T-helper 22 cell (primary cell): ENCODE measurements at places on chromosomes 6 and 20.
A peak's percentile ranks its signal among the peaks of the same experiment; 100 is the strongest.

- no peak for DNase-seq
Observed at GRCh38 chr20:5402903-5403531, 86.3 kb upstream of the PROKR2 start.

- DNase-seq = no peak
Observed at GRCh38 chr6:143123941-143124340, 63.3 kb downstream of the AIG1 start.

DNA sequence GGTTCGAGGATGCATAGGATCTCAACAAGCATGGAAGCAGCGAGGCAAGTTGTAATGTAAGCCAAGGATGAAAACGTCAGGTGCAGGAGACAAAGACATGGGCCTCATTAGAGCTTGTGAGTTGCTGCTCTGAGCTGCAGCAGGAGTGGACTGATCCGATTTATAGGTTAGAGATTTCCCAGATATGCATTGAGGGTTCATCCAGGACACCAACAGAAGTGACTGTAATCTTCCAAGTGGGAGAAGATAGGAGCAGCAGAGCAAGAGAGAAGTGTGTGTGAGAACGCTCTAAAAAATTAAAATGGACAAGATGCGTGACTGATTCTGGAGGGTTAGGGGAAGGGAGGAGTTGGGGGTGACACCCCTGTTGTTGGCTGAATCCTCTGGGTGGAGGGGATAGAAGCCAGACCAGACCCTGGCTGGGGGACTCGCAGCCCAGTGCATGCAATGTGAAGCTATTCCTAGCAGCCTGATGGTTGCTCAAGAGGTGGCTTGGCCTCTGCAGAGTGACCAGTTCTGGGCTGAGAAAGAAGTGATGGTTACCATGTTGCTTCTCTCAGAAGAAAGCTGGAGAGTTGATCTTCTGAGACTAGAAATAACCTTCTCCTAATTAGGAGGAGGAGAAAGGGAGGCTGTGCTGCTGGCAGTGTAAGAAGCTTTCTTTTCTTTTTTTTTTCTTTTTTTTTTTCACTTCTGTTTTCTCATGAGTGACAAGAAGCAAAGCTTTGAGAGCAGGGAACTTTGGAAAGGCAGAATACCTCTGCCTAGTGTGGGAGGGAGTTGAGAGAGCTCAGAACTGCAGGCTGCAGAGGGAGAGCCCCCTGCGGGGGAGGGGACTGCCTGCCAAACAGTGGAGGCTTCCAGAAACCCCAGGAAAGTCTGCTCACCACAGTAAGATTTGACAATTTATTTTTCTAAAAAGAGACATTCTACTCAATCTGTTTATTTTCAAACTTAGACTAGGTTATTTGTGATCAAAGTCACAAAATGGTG, 116.9 kb downstream of the SLX4IP start:
- DNase-seq = no peak

DNA sequence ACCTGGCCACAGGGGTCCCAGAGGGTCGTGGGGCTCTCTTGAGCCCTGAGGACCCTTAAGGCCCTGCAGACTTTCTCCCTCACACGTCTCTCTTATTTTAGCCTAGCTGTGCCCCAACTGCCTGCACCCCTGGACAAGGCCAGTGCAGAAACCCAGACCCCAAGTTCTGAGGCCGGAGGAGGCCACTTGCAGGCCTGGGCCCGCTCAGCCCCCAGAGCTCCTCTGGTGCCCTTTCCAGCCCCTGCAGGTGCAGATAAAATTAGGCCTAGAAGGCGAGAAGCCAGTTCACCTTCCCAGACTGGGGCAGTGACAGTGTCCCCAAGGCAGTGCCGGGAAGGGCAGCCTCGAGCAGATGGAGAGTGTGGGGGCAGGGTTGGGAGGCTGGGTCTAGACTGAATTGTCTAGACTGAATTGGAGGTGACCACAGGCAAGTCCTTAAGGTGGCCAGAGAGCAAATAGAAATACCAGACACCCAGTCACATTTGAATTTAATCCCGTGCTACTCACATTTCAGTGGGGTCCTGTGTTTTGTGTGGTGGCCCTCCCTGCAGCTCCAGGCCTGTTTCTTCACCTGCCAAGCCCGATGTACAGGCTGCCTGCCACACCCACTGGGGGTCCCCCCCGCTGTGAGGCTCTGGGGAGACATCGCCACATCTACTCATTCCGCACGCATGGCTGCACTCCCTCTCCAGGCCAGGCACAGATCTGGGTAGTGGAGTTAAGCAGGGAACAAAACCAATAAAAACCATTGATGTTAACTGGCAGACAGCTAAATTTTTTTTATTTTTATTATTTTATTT, 8.6 kb upstream of the IP6K3 start:
- DNase-seq = no peak

DNA sequence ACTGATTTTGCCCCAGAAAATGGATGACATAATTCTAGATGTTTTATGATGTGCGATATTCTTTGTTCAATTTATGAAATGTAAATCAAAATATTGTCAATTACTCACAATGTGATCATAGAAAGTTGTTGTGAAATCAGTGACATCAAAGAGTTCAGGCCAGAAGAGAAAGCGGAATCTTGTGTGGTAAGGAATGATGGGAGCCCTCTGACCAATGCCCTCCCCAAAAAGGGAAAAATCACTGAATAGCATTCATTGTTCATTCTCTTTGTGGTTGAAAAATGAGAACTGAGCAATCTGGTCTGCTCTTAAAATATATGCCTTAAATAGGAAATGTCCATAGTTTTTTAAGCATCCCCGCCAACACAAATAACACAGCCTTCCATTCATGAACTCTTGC, 247.1 kb upstream of the GRIK2 start:
- no peak for DNase-seq

DNA sequence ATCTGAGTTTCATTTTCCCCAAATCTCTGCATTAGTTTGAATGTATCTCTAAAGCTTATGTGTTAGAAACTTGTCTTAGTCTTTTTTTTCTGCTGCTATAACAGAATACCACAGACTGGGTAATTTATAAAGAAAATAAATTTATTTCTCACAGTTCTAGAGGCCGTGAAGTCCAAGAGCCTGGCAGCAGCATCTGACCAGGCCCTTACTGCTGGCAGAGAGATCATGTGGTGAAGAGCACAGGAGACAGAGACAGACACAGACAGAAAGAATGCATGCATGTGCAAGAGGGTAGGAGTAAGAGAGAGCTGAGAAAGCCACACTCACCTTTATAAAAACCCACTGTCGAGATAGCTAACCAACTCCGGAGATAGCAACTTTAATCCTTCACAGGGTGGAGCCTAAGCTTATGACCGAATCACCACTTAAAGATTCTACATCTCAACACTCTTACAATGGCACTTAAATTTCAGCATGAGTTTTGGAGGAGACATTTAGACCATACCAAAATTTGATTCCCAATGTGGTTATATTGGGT, 412.7 kb upstream of the SOX4 start:
- DNase-seq = no peak

DNA sequence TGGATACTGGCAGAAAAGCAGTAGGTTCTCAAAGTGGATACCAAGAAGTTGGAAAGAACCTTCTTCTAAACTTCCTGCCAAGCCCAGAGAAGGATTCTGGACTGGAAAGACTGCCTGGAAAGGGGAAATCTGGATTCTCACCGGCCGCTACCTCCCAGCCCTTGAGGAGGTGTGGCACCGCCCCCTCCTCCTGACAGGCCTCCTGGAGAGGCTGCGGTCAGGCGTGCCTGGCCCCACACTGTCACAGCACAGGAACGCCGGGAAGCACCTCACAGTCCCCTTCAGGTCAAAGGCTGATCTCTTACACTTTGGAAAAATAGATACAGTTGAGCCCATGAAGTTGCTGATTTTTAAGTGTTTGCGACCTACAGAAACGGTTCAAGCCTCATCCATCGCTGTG, 16.3 kb upstream of the PDE10A start:
- no peak for DNase-seq

GRCh38 chr6:81731814-81732213, 20.7 kb downstream of the TENT5A start:
- no peak for DNase-seq

DNA sequence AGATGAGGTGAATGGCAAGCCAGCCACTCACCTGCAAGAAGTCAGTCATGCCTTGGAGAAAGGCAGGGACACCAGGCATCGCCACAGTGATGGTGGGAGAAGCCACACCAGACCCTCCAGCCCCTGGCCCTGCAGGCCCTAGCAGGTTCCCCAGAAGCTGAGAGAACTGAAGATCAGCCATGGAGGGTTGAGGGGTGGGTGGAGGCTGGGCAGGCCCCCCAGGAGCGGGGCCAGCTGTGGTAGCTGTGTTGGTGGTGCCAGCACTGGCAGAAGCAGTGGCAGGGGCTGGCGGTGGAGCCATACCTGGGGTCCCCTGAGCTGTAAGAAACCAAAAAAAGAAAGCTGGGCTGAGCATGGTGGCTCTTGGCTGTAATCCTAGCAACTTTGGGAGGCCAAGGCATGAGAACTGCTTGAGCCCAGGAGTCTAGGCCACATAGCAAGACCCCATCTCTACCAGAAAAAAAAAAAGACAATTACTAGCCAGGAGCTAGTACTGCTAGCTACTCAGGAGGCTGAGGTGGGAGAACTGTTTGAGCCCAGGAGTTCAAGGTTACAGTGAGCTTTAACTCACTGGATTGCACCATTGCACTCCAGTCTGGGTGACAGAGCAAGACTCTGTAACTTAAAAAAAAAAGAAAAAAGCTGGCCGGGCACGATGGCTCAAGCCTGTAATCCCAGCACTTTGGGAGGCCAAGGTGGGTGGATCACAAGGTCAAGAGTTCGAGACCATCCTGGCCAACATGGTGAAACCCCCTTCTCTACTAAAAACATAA, 9.5 kb downstream of the BAG6 start:
- no peak for DNase-seq

DNA sequence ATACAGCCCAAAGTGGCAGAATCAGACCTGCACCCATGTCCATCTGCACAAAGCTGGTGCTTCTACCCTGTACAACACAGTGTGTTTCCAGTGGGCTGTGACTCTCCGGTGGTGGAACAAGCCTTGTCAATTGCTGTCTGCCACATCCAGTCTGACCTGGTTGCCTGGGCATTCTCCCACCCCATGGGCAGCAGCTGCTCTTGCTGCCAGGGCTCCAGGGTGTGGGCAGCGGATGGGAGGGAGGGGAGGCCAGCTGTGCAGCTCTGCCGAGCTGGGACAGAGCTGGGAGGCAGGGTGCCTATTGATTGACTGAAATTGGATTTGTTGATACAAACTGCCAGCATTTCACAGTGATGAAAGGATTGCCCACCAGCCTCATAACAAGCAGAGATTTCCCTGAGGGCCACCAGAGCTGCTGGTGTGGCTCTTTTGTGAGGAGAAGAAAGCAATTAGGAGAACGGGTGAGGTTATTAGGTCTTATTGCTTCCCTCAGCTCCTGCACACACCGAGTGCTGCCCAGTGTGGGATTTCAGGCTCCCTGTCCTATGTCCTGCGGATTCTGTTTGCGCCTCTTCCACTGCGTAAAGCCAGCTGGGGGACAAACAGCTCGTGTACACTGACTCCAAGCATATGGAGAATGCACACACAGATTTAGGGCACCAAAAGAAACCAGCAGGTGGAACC, 150.8 kb downstream of the NRN1 start:
- DNase-seq = no peak

- DNase-seq = no peak
Observed at GRCh38 chr6:75748003-75748742, 866 bp upstream of the MYO6 start.

DNA sequence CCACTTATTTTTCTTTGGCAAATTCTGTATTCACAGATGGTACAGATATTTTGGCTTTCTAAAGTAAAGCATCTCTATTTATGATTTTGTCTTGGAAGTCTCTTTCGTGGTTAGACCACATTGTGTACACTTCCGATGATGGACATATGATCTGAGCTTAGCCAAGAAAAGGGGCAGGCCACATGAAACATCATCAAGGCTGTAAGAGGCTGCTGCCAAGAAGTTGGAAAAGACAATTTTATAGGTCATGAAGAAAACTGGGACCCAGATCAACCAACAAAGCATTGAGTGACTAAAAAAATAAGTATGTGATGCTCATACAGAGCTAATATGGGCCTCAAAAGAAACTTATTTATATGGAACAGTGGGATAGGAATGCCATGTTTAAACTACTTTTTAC, 266.4 kb downstream of the HAO1 start:
- DNase-seq = no peak

GRCh38 chr6:2543321-2543720, 207.4 kb downstream of the MYLK4 start:
- no peak for DNase-seq

- DNase-seq = no peak
Observed at GRCh38 chr6:8803181-8803760, 367.9 kb upstream of the SLC35B3 start.

- no peak for DNase-seq
Observed at GRCh38 chr20:43446361-43446879, 11.3 kb upstream of the SRSF6 start.

DNA sequence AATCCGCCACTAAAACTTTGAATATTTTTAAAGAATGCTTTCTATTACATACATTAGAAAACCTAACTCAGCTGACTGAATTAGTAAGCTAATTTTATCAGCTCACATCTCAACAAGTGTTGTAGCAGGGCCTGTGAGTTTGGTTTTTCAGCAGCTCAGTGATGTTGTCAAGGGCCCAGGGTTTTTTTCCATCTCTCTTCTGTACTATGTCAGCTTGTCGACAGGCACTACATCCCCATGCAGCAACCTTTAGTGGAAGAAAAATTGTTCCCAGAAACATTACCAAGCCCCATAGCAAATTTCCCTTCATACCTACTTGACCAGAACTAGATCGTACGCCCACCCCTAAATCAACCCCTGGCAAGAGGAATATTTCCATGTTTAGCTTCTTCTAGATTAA, 170.3 kb upstream of the TNFAIP3 start:
- no peak for DNase-seq

DNA sequence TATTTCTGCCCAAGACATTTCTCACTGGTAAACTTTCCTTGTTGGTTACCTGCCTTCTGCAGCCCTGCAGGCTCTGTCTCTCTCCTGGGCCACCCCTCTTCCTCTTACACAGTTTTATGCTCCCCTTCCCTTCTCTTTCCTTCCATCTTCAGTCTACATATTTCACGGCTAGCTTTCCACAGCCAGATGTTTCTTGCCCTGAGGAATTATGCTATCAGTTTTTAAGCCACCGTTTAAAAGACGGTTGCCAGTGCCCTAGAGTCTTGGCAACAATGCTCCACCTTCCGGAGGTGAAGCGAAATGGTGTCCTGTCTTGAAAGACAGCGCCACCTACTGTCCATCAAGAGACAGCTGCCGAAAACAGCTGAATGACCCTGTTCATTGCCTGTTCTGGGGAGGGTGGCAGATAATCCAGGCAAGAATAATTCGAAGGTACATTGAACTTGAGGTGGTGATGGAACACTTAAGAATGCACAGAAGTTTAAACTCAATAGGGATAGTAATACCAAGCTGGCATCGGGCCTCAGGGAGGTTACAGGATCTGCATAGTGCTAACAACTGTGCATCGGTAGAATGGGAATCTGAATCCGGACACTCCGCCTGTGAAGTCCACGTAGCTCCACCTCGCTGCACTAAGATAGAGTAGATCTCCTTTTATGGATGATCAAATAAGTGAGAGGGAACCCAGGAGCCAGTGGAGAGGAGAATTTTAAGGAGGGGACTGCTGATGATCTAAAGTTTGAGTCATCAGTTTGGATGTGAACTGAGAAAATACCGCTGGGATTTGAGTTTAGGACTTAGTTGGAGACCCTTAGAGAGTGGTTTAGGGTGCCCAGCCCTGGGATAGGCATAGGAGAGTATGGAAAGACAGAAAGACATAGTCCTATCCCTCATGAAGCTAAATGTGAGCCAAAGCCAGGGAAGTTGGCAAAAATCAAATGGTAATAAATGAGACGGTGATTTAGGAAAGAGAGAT, 4.8 kb upstream of the TRIM40 start:
- DNase-seq = peak; percentile 48

GRCh38 chr20:58448958-58449357, 59.9 kb downstream of the VAPB start:
- no peak for DNase-seq

- no peak for DNase-seq
Observed at GRCh38 chr6:65545920-65546319, 161.1 kb downstream of the EYS start.
